Retina (tissue), 1 donor: ENCODE measurements at places on chromosomes 16 and 17.

DNA sequence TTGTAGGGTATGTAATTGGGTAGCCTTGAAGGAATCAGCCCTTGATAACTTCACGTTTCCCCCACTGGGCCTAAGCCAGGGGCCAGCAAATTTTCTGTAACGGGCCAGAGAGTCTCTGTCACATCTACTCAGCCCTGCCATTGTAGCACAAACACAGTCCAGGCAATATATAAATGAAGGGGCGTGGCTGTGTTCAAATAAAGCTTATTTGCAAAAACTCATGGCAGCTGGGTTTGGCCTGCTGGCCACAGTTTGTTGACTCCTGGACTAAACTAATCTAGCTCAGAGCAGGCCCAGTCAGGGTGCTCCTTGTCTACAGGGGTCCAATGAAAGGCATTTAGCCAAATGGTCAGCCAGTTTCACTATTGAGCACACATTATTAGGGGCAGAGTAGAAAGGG, 141.6 kb downstream of the CCDC182 start:
- no peak for DNase-seq

GRCh38 chr17:13158494-13159240, 140.8 kb upstream of the ELAC2 start:
- no peak for DNase-seq

DNA sequence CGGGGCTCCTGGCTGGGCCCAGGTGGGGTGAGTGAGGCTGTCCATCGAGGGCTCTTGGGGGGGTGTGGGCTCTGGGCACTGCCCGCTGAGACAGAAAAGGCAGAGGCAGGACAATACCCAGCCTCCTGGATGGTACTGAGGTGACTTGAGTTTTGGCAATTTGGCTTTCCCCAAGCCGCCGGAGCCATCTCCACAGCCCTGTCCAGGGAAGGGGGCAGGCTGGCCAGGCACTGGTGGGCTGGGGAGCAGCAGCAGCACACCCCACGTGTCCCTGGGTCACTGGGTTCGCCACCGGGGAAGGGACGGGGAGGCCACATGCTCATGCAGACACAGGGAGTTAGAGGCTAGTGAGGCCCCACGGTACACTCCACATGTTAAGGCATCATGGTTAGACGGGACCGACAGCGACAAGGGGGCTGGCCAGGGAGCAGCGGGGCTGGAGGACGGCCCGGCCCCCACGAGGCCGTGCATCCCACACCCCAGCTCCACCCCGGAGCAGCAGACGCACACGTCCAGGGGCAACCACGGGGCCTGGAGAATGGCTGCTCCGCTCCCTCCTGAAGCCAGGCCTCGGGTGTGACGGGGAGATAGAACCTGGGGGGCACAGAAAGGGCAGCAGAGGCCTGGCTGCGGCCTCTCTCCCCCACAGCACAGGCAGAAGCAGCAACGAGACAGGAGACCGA, 3.0 kb downstream of the ARHGDIA start:
- no peak for DNase-seq

- no peak for DNase-seq
These were observed 18.4 kb downstream of the CHD9NB start for GRCh38 chr16:53034306-53034705.

DNA sequence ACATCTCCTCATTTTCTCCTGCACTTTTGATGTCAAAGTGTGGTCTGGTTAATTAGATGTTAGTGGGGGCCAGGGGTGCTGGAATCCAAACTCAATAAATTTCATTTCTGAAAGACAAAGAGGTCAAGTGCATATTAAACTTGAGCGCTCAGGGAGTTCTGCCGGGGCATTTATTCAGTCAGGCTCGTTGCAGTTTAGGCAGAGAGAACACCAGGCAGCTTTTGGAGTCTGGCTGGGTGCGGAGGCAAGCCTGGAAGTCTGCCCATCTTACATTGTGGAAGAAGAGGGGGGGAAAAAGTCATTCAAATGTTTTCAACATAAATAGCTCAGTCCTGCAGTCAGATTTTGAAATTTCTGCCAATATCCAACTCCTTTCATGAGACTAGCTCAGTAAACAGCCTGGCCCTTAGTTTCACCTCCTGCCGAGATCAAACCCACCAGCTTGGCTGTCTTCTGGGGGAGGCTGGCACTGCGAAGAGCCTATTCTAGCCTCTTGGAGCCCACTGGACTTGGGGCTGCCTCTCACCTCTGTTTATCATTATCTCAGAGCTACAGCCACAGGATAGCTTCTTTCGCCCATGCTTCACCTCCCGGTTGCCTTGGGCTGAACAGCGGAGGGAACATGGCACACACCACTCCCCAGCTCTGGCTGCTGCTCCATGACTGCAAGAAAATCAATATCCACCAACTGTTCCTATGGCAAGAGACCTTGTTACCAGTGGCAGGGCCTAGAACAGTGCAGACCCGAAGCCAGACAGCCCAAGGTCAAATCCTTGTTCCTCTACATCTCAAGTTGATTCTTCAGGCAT, 177.4 kb upstream of the CDH5 start:
- DNase-seq, result peak; percentile 67

GRCh38 chr16:735982-736453, 4.8 kb downstream of the CIAO3 start:
- no peak for DNase-seq

DNA sequence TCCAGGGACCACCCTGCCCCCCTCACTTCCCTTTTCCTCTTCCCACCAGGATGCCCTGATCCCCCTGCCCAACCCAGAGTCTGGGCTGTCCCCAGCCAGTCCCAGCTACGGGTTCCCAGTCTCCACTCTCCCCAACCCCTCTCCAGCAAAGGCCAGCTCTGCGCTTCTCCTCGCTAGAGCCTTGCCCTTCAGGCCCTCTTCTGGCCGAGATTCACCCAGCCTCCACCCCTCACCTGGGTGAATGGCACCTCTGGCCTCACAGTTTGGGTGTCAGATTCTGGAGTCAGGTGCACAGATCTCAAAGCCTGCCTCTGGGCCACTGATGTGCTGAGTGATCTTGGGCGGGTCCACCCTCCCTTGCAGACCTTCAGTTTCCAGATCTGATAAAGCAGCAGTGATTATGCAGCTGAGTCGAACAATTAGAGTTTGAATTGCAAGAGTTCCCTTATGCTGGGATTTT, 185.6 kb upstream of the TNRC6C start:
- DNase-seq, result no peak

GRCh38 chr17:14942526-14943190, 322.5 kb downstream of the PMP22 start:
- no peak for DNase-seq

DNA sequence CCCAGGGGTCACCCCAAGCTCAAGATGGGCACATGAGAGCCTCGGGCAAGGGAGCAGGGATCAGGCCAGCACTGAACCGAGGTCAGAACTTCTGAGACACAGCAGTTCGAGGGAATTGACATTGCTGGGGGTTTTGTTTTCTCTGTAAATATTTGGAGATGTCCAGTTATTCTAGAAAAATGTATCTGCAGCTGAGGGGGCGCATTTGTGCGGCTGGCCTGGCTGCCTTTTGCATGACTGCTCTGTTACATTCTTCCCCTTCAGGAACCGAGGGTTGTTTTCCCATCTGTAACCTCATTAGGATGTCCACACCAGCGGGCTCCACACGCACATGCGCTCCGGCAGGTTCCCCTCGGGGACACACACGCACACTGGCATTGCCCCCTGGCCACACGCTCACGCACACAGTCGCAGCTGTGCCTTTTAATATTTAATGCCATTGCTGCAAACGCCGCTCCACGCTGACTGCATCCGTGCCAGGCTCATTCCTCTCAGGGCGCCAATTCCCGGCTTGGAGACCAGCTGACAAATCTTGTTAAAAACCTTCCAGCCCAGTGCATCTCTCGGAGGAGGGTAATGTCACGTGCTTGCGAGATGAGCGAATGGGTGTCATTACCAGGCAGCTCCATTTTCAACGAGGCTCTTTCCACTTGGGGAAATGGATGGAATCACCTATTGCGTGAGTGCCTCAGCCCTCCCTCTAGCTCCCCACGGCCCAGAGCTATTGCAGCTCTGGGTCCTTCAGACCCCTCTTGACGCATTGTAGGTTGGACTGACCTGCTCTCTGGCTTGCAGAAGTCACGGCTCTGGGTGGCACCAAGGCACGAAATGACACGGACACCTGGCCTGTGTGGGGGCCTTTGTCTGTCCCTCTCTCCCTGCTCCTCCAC, 13.1 kb downstream of the CCR7 start:
- DNase-seq, result peak; percentile 92

DNA sequence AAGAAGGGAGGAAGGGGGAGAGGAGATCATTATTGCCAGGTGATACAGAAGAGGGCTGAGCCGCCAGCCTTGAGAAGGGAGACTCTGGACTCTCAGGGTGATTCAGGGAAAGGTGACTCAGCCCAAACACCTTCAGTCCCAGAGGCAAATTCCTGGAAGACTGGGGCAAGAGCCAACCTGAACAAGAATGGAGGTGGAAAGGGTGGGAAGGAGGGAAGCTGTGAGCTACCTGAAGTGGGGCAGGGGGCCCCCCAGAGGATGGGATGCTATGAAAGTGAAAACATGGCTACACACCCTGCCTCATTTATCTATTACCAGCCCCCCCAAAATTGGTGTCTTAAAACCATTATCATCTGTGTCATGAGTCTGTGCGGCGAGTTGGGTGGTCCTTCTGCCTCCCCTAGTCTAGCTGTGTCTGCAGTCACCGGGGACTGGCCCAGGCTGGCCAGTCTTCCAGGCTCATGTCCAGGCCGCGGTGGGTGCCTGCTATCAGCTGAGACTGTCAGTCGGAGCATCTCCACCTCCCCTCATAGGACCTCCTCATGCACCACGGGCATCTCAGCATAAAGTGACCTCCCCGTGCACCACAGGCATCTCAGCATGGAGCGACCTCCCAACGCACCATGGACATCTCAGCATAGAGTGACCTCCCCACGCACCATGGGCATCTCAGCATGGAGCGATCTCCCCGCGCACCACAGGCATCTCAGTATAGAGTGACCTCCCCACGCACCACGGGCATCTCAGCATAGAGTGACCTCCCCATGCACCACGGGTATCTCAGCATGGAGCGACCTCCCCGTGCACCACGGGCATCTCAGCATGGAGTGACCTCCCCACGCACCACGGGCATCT, 3.2 kb upstream of the SLC47A2 start:
- no peak for DNase-seq

DNA sequence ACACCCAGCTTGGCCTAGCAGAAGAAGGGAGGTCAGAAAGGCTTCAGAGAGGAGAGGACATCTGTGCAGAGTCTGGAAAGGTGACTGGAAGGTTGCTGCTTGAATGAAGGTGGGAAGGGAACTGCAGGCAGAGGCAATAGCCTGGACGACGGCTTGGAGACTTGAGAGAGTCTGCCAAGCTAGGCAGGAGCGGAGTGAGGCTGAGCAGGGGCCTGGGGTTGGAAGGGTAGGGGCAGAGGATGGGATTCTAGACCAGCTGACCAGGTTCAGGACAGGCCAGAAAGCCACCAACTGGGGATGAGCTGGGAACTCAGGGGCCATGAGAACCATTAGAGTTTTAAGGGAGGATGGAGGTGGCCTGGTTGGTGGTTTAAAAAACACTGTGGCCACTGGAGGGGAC, 339 bp upstream of the SGCA start:
- DNase-seq, result no peak

- DNase-seq, result peak; percentile 67
These were observed 41.1 kb downstream of the AHSP start for GRCh38 chr16:31568577-31569359.

GRCh38 chr17:67594115-67594880, 123.4 kb upstream of the NOL11 start:
- no peak for DNase-seq

DNA sequence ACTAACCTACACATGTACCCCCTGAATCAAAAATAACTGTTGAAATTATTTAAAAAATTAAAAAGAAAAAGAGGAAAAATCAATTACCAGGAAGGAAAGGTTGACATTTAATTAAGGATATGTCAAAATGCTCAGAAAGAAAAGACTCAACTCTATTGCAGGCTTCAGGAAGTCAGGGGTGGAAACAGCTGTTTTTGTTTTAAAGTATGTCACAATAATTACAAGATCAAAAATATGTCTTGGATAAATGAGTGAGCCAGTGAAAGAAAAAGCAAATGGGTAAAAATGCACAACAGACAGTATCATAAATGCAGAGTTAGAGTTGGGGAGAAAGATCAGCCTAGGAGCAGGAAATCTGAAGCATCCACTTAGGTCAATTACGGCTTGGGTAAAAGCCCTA, 146.0 kb downstream of the CDH11 start:
- DNase-seq, result no peak

DNA sequence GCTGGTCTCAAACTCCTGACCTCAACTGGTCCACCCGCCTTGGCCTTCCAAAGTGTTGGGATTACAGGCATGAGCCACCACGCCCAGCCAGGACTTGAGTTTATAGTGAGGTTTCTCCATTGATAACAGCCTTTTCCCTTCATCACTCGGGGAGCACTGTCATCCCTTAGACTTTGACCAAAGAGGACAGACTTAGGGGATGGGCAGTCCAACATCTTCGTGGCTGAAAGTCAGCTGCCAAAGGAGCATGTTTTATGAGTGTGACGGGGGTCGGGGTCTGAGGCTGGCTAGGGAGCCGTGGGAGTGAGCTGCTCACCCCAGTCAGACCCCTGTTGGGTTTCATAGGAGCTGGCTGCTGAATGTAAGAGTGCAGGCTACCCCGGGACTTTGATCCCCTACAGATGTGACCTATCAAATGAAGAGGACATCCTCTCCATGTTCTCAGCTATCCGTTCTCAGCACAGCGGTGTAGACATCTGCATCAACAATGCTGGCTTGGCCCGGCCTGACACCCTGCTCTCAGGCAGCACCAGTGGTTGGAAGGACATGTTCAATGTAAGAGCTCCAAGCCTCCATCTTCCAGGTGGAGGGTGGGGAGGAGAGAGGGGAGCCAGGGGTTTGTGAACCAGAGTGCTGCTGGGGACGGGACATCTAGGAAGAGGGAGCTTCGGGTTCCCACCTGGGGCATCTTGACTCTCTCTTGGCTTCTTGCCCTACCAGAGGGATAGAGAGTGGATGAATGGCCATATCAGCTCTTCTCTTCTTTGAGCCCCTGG, 3.1 kb downstream of the DHRS11 start:
- no peak for DNase-seq

- DNase-seq, result no peak
These were observed 551.9 kb upstream of the CA10 start for GRCh38 chr17:52710363-52710901.

DNA sequence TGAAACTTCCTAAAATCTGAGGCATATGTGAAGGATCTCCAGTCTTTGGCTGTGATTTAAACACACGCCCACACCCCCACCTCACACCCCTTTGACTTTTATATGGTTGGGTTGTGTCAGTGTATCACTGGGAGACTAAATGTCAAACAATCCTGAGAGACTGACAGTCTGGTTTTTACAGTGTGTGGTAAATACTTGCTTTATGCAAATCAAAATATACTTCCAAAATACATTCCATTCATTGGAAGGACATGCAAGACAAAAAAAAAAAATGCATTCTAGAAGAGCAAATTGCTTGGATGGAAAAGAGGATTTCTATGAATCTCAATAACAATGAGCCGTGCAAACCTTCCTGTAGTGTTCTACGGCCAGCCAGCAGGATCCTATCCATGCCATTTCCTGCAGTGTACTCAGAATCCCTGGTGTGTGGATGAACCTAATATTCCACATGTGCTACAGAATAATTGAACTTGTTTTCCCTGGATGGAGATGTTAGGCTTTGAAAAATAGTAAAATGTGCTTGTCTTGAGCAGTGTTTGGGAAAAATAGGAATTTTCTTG, 602.1 kb upstream of the GOT2 start:
- no peak for DNase-seq

- DNase-seq, result no peak
These were observed 3.2 kb downstream of the ACLY start for GRCh38 chr17:41915566-41915965.
